Non-pigmented ciliary epithelial cell (primary cell): ENCODE measurements at places on chromosomes 5 and 9.

DNA sequence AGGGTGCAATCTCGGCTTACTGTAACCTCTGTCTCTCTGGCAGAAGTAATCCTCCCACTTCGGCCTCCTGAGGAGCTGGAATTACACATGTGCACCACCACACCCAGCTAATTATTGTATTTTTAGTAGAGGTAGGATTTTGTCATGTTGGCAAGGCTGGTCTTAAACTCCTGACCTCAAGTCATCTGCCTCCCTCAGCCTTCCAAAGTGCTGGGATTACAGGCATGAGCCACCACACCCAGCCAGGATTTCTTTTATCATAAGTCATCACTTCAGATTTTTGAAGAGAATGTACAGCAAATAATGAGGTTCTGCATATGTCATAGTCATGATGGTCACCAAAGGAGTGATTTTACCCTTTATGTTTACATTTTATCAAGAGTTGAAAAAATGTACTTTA lies 108.1 kb downstream of the GCNT1 start:
- no peak for DNase-seq

DNA sequence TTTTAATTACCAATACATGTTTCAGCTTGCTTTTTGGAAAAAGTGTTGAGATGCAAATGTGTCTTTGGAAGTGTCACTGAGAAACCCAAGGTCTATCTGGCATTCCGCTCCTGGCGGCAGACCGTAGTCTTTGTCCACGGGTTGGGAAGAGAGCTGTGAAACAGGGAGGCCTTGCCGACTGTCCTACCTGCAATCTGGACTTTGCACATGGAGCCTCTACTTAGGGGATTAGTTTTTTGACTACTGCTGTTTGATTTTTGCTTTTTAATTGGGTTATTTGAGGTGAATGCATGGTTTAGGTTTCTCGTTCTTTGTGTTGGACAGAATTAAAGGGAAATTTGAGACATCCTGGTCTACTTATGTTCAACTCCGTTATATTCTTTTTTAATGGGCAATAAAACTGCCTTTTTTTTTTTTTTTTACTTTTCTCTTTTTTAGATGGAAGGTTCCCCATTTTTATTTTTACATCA lies 25.7 kb downstream of the TRIO start:
- no peak for DNase-seq

DNA sequence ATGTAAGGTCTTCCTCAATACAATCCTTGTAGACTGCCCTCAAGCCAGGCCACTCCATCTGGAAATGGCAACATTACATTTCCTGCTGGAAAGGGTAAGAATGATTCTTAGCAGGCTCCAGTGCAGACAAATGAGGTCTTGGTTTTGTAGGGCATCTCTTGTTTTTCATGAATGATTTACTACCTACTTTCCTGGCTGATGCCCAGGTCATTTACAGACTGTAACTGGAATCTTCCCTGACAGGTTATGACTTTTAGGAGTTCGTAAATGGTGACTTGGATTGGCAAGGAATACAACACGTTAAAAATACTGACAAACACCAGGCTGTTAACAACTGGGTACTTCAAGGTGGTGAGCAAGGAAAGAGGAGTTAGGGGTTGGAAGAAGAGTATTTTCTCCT lies 510.5 kb upstream of the TNC start:
- DNase-seq: no peak

DNA sequence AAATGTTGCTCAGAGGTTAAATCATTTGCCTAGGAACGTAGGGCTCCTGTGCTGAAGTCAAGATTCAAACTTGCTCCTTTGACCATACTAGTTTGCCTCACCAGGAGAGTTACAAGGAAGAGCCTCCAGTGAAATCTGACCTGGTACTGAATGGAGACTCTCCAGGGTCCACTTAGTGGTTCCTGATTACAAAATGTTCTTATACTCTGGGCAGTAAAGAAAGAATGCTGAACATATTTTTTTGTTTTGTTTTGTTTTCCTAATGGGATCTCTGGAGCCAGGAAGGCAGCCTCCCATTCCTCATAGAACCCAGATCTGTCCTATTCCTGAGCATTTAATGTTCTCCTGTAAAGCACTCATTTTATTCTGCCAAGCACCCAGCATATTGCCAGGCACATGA lies 256.5 kb upstream of the CLINT1 start:
- no peak for DNase-seq

GRCh38 chr5:177430140-177430951 lies 3.9 kb downstream of the GRK6 start:
- DNase-seq: no peak
